NCI-H748 treated with DMSO at 0.1 percent for 48 hours (cell line): ENCODE measurements at places on chromosomes 3 and 15.

DNA sequence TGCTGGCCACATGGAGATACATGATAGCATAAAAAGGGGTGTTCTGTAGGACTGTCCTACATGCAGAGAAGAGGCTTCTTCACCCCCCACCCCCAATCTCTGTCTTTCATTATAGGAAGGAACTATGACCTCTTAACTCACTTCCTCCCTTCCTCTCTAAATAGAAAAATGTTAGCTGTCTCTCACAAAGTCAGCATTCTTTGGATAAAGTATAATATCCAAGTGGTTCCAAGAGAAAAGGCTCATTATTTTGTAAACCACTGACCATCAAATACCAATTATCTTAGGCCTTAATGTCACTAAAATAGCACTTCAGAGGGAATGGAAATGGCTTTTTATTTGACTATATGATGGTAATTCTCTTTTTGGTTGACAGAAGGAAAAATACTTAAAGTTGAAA lies 95.3 kb upstream of the SLC2A2 start:
- no peak for DNase-seq

DNA sequence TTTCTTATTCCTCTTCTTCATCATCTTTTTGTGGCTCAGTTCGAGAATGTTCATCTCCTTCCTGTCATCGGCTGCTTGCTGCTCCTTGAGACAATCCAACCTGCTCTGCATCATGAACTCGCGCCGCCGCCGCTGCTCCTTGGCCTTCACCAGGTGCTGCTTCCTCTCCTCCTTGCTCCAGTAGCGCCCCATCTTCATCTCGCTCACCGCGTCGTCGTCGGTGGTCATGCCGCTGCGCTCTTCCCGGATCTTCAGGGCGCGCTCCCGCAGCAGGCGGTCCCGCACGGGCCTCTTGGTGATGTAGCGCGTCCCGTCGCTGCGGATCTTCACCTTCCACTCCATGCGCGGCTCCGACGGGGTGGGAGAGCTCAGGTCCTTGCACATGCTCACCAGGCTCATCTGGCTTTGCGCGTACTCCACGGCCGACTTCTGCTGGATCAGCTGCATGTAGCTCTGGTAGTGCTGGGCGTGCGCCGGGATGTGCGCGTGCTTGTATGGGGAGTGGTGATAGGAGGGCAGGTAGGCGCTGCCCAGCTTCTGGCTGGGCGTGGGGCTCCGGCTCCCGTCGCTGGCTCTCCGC lies 241.2 kb downstream of the PDZRN3 start:
- no peak for DNase-seq

GRCh38 chr15:80426316-80426715 lies 22.1 kb downstream of the ARNT2 start:
- no peak for DNase-seq

- no peak for DNase-seq
Observed at GRCh38 chr3:187491371-187491770, 123.2 kb downstream of the RTP4 start.

DNA sequence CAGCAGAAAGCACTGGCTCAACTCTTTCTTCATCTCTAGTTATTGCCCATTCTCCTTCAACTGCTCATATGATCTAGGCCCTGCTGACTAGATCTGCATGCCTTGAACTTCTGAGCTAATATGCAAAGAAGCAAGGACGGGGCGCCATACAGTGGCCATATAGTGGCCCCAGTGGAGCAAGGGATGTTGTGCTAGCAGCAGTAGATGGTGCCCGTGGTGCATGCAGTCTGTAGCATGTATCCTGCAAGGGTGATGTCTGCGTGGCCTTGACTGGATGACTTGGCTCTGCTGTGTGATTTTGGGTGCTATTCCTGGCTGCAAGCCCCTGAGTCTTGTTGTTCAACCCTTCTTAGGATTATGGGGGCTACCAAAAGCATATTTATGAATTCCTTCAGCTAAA lies 12.2 kb upstream of the NMD3 start:
- no peak for DNase-seq

DNA sequence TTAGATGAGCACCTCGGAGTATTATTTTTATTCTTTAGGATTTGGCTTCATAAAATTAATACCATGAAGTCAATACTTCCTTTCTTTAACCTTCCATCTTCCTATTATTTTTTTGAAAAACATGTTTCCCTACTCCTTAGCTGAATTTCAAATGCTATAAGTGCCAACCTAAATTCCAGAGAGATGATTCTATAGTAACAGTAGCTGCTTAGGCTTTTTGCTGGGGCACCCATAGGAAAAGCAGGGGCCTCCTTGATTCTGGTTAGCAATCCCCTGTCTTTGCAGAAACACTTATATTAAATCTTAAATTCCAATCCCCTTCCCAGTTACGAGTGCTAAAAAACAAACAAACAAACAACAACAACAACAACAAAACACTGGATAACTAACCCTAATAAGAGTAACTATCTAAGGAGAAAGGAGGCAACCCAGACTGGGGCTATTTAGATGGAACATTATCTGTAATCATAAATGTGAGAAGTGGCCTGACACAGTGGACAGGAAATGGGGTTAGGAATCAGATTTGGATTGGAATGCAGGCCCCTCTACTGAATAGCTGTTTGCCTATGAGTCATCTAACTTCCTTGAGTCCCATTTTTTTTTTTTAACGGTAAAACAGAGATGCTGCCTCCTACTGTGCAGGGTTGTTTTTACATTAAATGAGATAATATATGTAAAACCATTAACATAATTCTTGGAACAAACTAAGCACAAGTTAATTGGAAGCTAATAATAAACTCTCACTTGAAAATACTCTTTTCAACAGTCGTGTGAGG lies 148.1 kb downstream of the WDR72 start:
- DNase-seq, result no peak

GRCh38 chr15:44542596-44542995 lies 5.6 kb downstream of the EIF3J start:
- DNase-seq, result no peak

DNA sequence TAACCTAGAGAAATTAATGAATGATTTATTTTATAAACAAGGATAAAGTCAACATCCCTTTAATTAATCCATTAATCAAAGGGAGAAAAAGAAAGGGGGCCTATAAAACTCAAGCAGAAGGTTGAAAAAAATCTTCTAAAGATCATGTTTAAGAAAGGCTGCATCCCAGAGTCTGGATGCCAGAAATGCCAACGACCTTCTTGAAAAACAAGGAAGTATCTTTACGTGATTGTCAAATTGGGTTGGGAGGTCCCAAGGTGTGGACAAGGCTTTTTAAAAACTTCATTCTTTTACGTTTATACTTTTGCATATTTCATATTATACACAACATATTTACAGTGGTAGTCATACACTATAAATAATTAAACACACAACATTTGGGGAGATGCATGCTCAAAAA lies 1.6 kb downstream of the GOLGB1 start:
- DNase-seq, result no peak

- DNase-seq, result no peak
Observed at GRCh38 chr15:85005746-85006145, 24.1 kb downstream of the PDE8A start.

DNA sequence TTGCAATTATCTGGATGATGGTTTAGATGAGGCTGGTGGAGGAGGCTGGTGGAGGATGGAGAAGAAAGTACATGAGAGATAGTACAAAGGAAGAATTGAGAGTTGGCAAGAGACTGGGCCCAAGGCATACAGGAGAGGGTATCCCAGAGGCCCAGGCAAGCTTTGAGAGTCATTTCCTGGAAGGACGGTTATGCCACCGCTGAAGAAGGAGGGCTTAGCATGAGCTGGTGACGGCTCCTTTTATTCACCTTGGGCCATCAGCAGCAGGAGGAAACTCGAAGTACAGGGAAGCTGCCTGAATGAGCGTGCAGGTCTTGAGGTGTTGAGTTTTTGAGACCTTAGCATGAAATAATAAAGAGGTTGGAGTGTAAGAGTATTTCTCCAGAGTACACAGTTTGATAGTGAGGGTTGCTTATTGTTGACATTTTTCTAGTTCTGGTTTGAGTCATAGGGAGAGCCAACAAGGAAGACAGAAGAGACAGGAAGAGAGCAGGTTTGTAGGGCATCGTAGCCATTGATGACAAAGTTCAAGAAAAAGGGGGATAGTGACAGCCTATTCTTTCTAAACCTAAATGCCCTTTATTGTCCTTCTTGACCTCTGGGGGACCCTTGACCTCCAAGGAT lies 13.8 kb downstream of the THSD4 start:
- no peak for DNase-seq

DNA sequence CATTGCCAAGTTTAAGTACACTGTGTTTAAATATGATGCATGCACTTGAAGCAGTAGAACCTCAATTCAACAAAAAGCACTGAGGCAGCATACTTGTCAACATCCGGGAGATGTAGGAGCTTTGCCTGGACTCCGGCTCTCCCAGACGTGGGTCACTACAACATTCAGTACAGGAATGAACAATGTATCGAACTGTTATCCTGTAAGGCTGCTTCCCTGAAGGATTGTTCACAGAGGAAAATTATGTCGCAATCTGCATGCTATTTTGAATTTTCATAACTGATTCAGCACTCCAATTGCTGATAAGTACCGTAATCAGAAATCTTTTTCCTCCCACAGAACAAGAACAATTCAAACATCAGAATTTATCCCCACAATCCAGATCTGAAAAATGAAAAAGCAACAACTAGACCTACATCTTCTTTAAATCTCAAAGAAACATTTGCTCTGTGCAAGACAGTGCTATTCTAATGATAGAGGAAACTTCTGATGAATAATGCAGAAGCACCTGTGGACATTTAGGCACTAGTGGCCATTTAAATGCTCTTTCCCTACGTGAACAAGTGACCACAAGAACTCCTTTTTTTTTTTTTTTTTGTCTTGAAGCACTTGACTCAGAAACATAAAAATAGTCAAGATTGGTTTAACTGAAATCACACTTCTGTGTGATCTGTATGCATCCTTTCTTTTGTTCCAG lies 113.4 kb downstream of the PLCH1 start:
- no peak for DNase-seq

DNA sequence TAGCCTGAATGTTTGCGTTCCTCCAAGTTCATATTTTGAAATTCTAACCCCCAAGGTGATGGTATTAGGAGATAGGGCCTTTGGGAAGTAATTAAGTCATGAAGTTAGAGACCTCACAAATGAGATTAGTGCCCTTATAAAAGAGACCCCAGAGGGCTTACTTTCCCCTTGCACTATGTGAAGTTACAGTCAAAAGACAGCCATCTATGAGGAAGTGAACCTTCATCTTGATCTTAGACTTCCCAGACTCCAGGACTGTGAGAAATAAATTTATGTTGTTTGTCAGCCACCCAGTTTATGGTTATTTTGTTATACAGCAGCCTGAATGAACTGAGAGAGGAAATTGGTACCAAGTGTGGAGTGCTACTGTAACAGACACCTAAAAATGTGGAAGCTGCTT lies 74.4 kb downstream of the DAPK2 start:
- no peak for DNase-seq

- DNase-seq, result no peak
Observed at GRCh38 chr3:188624384-188624783, 470.4 kb downstream of the LPP start.

DNA sequence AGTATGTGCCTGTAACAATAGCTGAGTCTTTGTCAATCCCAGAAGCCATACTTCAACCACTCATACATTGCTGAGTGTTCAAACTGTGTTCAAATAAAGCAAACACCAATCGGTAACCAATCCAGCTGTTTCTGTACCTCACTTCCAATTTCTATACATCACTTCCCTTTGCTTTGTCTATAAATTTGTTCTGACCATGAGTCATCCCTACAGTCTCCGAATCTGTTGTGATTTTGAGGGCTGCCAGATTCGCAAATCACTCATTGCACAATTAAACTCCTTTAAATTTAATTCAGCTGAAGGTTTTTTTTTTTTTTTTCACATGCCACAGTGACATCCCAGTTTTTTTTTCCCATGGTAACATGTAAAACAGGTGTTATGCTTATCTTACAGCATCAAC lies 870.3 kb downstream of the NAALADL2 start:
- no peak for DNase-seq

- no peak for DNase-seq
Observed at GRCh38 chr3:151430821-151431484, 29.9 kb downstream of the IGSF10 start.

- DNase-seq, result no peak
Observed at GRCh38 chr3:160919942-160920341, 163.9 kb downstream of the PPM1L start.

DNA sequence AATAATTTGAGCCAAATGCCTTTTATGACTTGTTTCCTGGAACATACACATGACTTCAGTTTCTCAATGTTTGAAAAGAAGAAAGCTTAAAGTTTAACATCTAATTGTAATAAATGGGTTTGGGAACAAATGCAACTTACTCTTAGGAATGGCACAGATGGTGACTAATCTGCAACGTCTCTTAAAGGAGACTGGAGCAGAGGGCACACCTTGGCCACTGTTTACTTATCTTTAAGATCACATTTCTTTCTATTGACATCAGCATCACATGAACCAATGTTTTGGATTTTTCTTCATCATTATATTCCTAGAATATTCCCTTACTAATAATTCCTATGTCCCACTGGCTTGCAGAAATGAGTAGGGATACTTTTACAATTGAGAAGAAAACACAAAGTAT lies 229.5 kb downstream of the CHL1 start:
- DNase-seq, result no peak

DNA sequence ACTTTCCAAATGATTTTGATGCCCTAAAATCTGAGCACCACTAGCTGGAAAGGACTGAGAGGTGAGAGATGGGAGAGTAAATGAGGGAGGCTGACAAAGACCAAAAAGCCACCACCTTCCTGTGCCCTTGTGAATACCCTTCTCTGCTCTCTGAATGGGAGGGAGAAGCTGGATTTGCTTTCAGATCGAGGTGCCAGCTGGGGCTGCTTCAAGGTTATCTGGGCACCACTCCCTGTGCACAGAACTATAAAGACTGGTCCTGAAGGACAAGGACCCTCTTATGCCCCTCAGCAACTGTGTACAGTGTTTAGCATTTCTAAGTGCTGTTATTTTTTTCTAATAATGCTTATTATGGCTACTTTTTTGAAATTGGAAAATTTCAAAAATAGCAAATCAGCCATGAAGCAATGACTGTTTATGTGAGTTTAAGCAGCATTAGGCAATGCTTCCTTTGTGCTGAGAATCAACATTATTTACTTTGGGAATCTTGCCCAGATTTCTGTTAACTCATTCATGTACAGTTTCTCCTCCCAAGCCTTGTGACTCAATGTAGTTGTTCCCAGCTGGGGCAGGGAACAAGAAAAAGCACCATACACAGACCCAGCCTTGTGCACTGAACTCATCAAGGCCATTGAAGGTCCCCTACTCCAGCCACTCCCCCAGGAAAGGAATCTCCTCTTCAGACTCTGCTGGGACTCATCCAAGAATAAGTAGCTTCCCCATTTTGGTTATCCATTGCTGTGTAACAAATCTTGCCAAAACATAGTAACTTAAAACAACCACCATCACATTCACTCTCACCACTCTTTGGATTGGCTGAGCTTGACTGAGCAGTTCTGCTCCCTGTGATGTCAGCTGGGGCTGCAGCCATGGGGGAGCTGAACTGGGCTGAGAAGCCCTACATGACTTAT lies 37.3 kb upstream of the CDV3 start:
- DNase-seq, result no peak

DNA sequence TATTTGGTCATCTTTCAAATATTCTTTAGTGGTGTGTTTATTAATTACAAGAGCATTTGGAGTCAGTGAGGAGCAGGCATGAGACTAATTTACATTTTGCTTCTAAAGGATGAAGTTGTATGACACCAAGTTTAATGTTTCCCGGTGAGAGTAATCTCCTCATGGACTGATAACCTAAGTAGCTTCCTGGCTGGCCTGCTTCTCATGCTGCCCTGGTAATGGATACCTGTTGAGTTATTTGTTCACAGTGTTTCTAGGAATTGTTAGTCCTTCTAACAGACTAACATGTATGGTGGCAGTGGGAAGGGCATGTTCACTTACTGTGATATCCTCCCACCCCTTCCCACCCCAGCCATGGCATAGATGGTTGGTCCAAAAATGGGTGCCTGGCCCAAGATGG lies 69.3 kb upstream of the CMTM7 start:
- DNase-seq, result no peak
